A549 treated with dexamethasone at 1 μM for 4 hours (cell line): ENCODE measurements at places on chromosomes 7 and 10. TPM values are rescaled to one million over a fixed set of nuclear protein-coding genes. Genes with fewer than 3 reads are reported as not detected.

ADCYAP1R1 gene
- total RNA-seq: 0.02 to 0.07 TPM (median 0.06 TPM) in 5 replicates

C10orf105 gene
- total RNA-seq: 0.02 TPM in 2 of 5 replicates, not detected in the others

TAC1 gene
- total RNA-seq: 0.11 to 0.34 TPM (median 0.11 TPM) in 3 of 5 replicates, not detected in the others

CTBP2 gene
- total RNA-seq: 101 to 141 TPM (median 139 TPM) in 5 replicates

OR6B1 gene
- not detected in 5 replicates for total RNA-seq

CYP3A4 gene
- 0.05 to 0.14 TPM (median 0.08 TPM) in 4 of 5 replicates, not detected in the other for total RNA-seq

SIRT1 gene
- 15.6 to 19.0 TPM (median 16.8 TPM) in 5 replicates for total RNA-seq

EPHB6 gene
- 0.20 to 0.84 TPM (median 0.77 TPM) in 5 replicates for total RNA-seq

PTEN gene
- 45.8 to 55.5 TPM (median 51.7 TPM) in 5 replicates for total RNA-seq

EPO gene
- total RNA-seq: 0.06 TPM in 1 of 5 replicates, not detected in the others

SFXN4 gene
- total RNA-seq: 41.2 to 45.0 TPM (median 44.2 TPM) in 5 replicates

MYH16 gene
- 0.25 to 0.70 TPM (median 0.40 TPM) in 5 replicates for total RNA-seq

VSTM2A gene
- total RNA-seq: 0.08 TPM in 2 of 5 replicates, not detected in the others

ETV1 gene
- total RNA-seq: 1.6 to 2.4 TPM (median 2.3 TPM) in 5 replicates

TRPV6 gene
- total RNA-seq: not detected in 5 replicates

OR13A1 gene
- total RNA-seq: 0.04 to 0.05 TPM in 2 of 5 replicates, not detected in the others
